ENCODE measurements at places on chromosomes 12 and 14. TPM values are rescaled to one million over a fixed set of nuclear protein-coding genes. Genes with fewer than 3 reads are reported as not detected.

The KERA gene
- total RNA-seq, result not detected

The DNAH10 gene
- total RNA-seq, result 0.43 TPM

The LUM gene
- total RNA-seq, result 1,464 TPM

The SYNDIG1L gene
- total RNA-seq, result not detected

The BEST3 gene
- total RNA-seq, result not detected

The KCNK13 gene
- total RNA-seq, result not detected

The SIRT4 gene
- 1.00 TPM for total RNA-seq

Data from smooth muscle cell of bladder (primary cell).